ENCODE measurements at places on chromosomes 5 and 9.

GRCh38 chr9:21764846-21765245 is 37.6 kb upstream of the MTAP start:
- H3K4me1 ChIP-seq: peaks cover 5% of the 10 kb centered on the region
- H3K4me3 ChIP-seq: no peak overlapping the region
- no peaks in the 10 kb centered on the region for H3K36me3 ChIP-seq
- no peak for DNase-seq
- H3K27ac ChIP-seq: no peak overlapping the region
- no peaks in the 10 kb centered on the region for H3K27me3 ChIP-seq

DNA sequence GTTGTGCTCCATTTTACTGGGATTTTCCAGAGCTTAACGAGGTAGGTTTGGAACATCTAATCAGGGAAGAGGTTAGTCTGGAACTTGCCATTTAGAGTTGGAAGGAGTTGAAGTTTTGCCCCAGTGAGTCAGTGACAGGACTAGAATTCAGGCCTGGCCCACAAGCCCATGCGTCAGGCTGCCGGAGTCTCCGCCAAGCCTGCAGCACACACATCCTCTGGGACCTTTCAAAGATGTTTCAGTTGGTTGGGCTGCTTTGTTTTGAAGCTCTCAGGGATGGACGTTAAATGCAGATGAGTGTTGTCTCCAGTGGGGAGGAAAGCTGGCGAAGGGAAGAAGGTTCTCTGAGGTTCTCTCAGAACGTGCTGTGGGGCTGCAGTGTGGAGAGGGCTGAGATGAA is 147.0 kb downstream of the PSAT1 start:
- H3K36me3 ChIP-seq: no peaks in the 10 kb centered on the region
- H3K4me1 ChIP-seq: no peaks in the 10 kb centered on the region
- no peaks in the 10 kb centered on the region for H3K27me3 ChIP-seq
- no peak overlapping the region for H3K27ac ChIP-seq

DNA sequence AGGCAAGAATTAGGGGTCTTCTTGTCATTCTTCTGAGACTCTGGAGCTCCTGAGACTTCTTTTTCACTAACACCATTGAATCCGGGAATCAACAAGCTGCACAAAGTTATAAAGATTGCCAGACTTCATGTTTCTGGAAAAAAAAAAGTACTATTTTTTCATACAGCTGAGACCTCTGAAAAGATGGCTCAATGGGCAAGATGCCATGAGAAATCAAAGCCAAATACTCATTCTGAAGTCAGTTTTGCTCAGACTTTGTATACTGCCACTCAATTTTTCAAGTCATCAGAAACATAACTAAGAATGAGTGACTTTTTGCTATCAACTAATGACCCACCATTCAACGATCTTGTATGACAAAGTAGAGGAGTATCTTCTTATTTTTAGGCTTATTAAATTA is 512.0 kb downstream of the RAB3C start:
- H3K4me1 ChIP-seq: no peaks in the 10 kb centered on the region
- no peaks in the 10 kb centered on the region for H3K36me3 ChIP-seq
- no peak overlapping the region for H3K27ac ChIP-seq
- H3K27me3 ChIP-seq: peaks cover 51% of the 10 kb centered on the region

- H3K36me3 ChIP-seq: no peaks in the 10 kb centered on the region
- no peaks in the 10 kb centered on the region for H3K27me3 ChIP-seq
Measured at GRCh38 chr5:123286891-123287290, 136.3 kb downstream of the CEP120 start.

- H3K27ac ChIP-seq: no peak overlapping the region
- peaks cover 3% of the 10 kb centered on the region for H3K36me3 ChIP-seq
- H3K4me1 ChIP-seq: peaks cover 11% of the 10 kb centered on the region
- no peak overlapping the region for H3K4me3 ChIP-seq
Measured at GRCh38 chr9:114350636-114351401, 21.1 kb downstream of the ORM2 start.
